ENCODE measurements at places on chromosomes 2 and 18. TPM values are rescaled to one million over a fixed set of nuclear protein-coding genes. Genes with fewer than 3 reads are reported as not detected.

DNA sequence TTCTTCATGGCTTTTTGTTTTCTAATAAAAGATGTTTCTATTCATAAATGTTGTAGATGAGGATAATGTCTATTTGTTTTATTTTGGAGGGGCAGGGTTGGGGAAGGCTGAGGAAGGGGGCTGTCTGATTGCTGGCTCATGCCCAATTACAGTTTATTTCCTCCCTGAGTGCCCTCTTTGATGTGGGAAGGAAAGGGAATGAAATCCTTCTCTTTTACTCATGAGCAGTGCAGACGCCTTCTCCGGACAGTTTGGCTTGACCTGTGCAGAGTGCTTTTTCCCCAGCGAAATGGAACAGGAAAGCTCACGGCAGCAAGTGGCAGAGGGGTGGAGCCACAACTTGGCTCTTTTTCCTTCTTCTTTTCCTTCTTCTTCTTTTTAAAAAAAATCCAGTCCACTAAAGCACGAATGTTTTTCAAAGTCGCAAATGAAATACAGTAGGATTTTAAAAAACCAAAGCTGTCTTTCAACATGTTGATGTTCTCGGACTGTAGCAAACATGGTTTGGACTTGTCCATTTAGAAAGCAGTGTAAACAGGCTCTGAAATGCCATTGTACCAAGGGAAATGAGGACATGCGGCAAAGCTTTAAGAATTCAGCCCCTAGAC, 34.5 kb downstream of the RAB31 start:
- DNase-seq: no peak
- peak overlapping the region; percentile 9 for H3K4me3 ChIP-seq
- no peaks in the 10 kb centered on the region for H3K27me3 ChIP-seq
- H3K4me1 ChIP-seq: peaks cover 43% of the 10 kb centered on the region
- H3K36me3 ChIP-seq: no peaks in the 10 kb centered on the region
- peak overlapping the region; percentile 65 for H3K27ac ChIP-seq

Gene FOXD4L1
- total RNA-seq: not detected

Gene TIA1
- 79.8 TPM for total RNA-seq

GRCh38 chr18:57832730-57833129, 29.6 kb upstream of the ATP8B1 start:
- no peak overlapping the region for H3K4me3 ChIP-seq
- H3K27me3 ChIP-seq: no peaks in the 10 kb centered on the region
- H3K36me3 ChIP-seq: no peaks in the 10 kb centered on the region
- no peak overlapping the region for H3K27ac ChIP-seq
- no peak for DNase-seq
- H3K4me1 ChIP-seq: no peaks in the 10 kb centered on the region

Gene KLHL30
- 0.25 TPM for total RNA-seq

DNA sequence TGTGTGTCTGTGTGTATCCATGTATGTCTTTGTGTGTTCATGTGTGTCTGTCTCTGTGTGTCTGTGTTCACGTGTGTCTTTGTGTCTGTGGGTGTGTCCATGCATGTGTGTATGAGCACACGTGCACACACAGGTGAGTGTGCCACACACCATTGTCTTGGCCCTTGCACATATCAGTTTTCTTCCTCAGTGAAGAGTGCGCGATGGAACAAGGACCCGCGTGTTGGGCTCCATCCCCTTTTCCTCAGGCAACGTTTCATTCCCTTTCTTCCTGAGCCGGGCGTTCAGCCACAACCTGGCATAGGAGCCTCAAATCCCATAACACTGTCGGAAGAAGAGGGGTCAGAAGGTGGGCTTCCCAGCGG, 74.3 kb downstream of the PTGR3 start:
- H3K36me3 ChIP-seq: no peaks in the 10 kb centered on the region
- H3K4me3 ChIP-seq: no peak overlapping the region
- no peaks in the 10 kb centered on the region for H3K27me3 ChIP-seq
- H3K27ac ChIP-seq: no peak overlapping the region
- peak; percentile 58 for DNase-seq
- H3K4me1 ChIP-seq: no peaks in the 10 kb centered on the region

Gene BOLL
- not detected for total RNA-seq

DNA sequence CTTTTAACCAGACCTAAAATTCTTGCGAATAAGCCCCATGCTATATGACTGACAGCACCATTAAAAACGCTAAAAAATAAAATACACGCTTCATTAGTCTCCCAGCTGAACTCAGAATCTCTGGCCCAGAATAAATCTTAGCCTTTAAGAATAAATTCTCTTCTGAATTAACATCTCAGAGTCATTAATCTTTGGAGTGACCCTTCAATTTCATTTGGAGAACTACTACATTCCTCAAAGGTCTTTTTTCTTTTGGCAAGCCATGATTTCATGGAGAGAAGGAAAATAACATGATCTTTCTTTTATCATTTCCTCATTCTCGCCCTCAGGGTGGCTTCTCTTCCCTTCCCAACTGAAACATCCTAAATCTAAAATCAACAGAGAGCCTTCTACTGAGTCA, 259.0 kb downstream of the AFF3 start:
- H3K4me1 ChIP-seq: peaks cover 1% of the 10 kb centered on the region
- H3K27me3 ChIP-seq: no peaks in the 10 kb centered on the region
- DNase-seq: no peak
- no peak overlapping the region for H3K27ac ChIP-seq

- H3K36me3 ChIP-seq: no peaks in the 10 kb centered on the region
- no peaks in the 10 kb centered on the region for H3K4me1 ChIP-seq
- no peak overlapping the region for H3K4me3 ChIP-seq
- no peaks in the 10 kb centered on the region for H3K27me3 ChIP-seq
- no peak for DNase-seq
Observed at GRCh38 chr2:197813093-197813787, 8.8 kb downstream of the PLCL1 start.

Gene OBSL1
- total RNA-seq: 53.0 TPM

Gene NBEAL1
- 26.3 TPM for total RNA-seq

- no peaks in the 10 kb centered on the region for H3K27me3 ChIP-seq
- H3K27ac ChIP-seq: no peak overlapping the region
- no peak overlapping the region for H3K4me3 ChIP-seq
- H3K4me1 ChIP-seq: peaks cover 66% of the 10 kb centered on the region
- H3K36me3 ChIP-seq: no peaks in the 10 kb centered on the region
- no peak for DNase-seq
Observed at GRCh38 chr18:3457261-3457724, 7.3 kb downstream of the TGIF1 start.

Gene YES1
- total RNA-seq: 92.1 TPM

DNA sequence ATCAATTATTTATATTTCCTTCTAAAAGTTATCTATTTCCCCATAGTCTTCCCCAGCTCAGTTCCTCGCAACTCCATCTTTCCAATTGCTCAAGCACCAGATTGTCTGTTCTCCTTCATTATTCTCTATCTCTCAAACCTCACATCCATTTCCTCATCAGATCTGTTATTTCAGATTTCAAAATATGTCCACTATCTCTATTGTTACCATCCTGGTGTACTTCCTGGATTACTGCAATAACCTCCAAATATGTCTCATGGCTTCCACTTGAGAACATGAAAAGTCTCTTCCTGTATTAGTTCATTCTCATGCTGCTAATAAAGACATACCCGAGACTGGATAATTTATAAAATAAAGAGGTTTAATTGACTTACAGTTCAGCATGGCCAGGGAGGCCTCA, 641.7 kb upstream of the ZEB2 start:
- peaks cover 16% of the 10 kb centered on the region for H3K4me1 ChIP-seq
- no peak for DNase-seq
- H3K27ac ChIP-seq: no peak overlapping the region
- H3K4me3 ChIP-seq: no peak overlapping the region
- H3K27me3 ChIP-seq: no peaks in the 10 kb centered on the region

DNA sequence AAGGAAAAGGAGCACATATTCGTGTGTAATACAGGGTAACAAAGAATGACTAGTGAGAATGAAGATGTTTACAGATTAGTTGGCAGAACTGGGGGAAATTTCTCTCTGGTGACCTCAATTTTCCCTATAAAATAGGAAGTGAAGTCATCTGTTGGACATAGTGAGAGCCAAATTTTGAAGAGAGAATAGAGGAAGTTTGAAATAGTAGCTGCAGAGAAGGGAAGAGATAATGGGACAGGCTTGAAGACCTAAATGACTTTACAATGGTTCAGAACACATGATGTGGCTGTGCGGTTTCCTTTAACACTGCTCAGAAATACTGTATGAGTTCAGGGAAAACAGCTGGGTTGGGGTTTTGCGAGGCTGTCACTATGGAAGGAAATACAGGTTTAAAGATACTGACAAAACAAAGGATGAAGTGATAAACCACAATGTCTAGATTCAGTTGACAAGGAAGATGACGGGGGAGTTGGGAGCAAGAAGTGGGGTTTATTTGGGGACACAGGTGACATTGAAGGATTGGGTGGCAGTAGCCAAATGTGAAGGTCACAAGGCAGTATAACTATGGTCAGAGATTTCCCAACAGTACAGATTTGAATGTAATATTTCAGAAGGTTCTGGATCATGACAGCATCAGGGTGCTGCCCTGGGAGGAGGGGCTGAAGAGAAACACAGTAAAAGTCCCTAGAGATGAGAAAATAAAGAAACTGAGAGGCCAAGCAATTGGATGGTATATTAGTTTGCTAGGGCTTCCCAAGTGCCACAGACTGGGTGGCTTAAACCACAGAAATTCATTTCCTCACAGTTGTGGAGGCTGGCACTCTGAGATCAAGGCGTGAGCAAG, 82.6 kb upstream of the TANK start:
- H3K4me3 ChIP-seq: no peak overlapping the region
- peaks cover 19% of the 10 kb centered on the region for H3K4me1 ChIP-seq

DNA sequence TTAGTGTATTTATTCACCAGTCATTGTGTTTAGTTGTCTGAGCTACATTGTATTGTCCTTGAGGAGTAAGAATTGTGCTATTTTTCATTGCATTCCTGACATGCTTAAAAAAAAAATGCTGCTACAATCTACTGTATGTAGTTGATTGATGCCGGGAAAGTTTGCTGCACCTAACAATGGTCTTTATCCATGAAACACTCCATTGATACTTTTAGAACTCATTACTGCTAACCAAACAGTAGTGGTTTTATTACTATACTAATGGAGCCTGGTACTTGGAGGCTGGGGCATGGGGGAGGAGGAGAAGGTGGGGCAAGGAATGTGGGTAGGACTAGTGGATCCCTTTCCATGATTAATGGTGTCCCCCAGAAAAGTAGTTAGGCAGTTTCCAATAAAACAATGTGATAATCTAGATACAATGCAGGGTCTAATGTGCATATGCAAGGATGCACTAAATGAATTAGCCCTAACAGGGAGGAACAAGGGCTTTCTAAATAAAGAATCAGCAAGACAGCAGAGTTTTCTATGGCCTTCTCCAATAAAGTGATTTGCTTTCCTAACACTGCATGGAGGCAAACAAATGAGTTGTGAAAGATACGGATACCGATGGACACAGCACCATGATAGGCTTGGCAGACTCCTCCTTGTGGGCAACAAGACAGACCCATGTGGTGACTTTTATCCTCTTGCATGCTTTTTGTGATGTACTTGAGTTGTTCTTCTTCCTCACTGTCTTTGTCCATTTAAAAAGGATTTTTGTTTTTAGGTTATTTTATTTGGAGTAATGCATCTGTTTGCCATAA, 78.5 kb downstream of the FMNL2 start:
- no peak for DNase-seq
- peaks cover 11% of the 10 kb centered on the region for H3K4me1 ChIP-seq
- H3K27ac ChIP-seq: no peak overlapping the region
- H3K36me3 ChIP-seq: no peaks in the 10 kb centered on the region
- no peak overlapping the region for H3K4me3 ChIP-seq

DNA sequence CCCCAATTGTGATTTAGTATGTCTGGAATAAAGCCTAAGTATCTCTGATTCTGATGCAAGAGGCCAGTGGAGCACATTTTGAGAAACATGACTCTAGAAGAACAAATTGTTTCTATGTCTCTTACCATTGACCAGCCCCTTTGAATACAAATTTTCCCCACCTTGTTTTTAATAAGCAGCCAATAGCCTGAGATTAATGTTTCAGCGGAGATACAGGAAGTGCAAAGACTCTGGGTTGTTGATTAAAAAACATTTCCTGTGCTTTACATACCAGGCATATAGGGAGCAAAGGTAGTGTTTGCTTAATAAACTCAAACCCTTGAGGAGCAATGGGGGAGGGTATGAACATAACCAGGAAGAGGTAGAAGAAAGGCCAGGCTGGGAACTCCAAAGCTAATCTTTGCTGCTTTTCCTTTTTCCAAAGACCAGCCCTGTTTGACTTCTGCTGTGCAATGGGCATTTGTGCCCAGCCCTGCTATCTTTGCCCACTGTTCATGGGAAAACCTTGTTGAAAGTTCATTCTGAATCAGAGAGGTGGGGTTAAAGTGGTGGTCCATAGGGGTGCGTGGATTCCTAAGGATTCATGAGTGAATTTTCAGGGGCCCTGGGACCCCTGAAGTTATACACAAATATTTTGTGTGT, 29.3 kb downstream of the UPP2 start:
- H3K27ac ChIP-seq: no peak overlapping the region
- H3K36me3 ChIP-seq: no peaks in the 10 kb centered on the region
- no peaks in the 10 kb centered on the region for H3K27me3 ChIP-seq
- no peak for DNase-seq
- peaks cover 10% of the 10 kb centered on the region for H3K4me1 ChIP-seq

DNA sequence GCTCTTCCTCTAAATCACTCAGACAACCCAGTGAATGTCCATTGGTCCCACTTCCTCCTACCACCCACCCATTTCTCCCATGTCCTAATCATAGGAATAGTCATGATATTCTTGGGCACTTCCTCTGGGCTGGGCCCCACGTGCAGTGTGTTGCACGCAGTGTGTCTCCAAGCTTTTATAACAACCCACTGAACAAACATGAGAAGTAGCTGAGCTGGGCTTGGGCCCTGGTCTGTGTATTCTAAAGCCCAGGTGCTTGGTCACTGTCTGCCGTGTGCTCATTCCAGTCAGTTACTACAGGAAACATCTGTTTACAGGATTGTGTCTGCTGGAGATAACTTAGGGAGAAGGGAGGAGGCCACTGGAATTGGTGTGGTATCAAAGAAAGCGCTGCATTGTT, 64.2 kb upstream of the THOC1 start:
- no peak overlapping the region for H3K27ac ChIP-seq
- no peak overlapping the region for H3K4me3 ChIP-seq
- no peak for DNase-seq
- H3K27me3 ChIP-seq: no peaks in the 10 kb centered on the region
- H3K4me1 ChIP-seq: peaks cover 6% of the 10 kb centered on the region

Gene PLEK
- 4.4 TPM for total RNA-seq
